ENCODE measurements at places on chromosomes 11 and 22.

- no peak for DNase-seq
These were observed 13.2 kb downstream of the PLXNB2 start for GRCh38 chr22:50294319-50294656.

GRCh38 chr22:36422287-36423014 is 34.7 kb upstream of the MYH9 start:
- DNase-seq = no peak

GRCh38 chr11:79417069-79417920 is 23.5 kb downstream of the TENM4 start:
- DNase-seq = no peak

DNA sequence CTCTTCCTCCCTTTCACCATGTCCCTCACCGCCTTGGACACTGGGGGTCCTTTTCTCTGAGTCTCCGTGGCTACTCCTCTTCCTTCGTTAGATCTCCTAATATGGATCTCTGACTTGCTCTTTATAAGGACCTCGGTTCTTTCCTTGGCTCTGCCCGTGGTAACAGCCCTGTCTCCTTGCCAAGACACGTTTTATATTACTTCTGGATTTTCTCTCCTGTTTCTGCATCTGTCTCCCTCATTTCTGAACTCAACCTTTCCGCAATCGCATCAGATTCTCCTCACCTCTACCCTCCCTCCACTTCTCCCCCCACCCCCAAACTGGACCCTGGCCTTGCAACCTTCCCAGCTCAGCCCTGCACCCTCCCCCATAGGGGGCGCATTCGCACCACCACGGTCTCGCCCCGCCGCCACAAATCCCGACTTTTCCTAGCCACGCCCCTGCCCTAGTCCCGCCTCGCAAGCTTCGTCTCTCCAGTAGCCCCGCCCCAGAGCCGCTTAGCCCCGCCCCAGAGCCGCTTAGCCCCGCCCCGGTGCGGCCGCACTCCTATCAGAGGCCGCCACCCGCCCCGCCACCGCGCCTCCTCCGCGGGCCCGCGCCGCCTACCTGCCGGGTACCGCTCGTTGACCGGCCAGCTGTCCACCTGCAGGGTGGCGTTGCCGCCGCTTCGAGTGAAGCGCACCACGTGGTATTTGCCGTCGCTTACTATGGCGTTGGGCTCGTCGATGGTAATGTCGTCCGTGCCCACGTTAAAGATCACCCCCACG is 39.0 kb downstream of the SLC22A12 start:
- DNase-seq = no peak

DNA sequence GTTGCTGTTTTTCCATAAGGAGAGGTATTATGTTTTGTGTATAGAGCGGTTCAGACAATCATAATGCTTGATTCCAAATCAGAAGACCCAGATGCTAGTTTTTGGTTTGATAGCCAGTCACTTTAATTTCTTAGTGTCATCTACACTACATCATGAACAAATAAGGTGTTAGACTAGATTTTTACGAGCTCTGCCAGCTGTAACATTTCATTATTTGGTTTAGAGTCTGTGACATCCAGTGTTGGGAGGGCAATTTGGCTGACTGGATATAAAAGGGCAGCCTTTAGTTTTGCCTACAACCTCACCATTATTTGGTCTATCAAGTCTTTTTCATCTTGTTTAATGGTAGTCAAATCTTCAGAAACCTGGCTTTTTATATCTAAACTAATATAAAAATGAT is 30.2 kb upstream of the FBXO3 start:
- no peak for DNase-seq

DNA sequence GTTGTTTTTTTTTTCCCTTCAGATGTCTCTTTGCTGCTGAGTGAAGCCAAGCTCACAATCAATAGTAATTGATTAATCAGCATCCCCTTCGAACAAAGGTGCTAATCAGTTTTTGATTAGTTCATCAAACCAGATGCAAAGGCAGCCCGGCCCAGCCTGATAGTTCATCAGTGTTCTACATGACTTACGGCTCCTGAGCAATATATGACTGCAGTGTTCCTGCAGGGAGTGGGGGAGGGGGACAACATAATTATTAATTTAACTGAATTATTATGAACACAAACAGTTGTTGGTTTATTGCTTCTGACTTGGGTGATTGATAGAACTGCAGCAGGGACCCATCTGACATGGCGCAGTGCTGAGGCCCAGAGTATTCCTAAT is 315.3 kb downstream of the CADM1 start:
- no peak for DNase-seq

- DNase-seq = no peak
These were observed 108.3 kb downstream of the ENTHD1 start for GRCh38 chr22:39785232-39785631.

- DNase-seq = no peak
These were observed 20.4 kb downstream of the B3GAT1 start for GRCh38 chr11:134391656-134392055.

GRCh38 chr11:44548032-44548695 is 17.3 kb upstream of the CD82 start:
- DNase-seq = no peak

DNA sequence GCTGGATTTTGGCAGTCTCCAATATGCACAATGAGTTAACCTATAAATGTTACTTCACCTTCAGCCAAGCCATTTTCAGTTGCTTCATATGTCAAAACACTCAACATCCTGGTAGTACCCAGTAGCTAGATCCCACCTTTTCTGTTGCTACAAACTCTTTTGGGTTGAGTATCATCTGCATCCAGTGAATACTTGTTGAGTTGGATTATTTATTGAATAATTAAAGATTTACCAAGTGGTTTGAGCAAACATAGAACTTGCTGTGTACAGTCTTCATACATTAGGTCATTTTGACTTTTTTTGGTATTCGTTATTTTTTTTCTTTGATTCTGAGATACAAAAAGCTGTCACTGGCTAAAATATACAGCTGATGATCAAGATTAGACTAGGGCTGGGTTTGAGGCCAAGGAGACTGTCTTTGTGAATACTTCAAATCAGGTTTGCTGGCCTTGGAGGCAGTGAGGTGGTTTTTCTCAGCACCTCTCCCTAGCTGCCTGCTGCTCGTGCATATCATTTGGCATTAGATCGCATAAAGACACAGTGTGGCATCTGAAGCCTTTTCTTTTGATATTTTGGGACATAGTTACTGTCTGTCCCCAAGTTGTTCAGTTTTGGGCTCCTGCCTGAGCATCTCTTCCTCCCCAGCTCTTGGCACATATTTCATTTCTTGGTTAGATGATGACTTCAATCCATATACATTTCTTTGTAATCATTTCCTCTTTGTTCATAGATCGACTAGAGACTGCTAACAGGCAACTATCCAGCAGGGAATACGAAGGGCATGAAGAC is 62.8 kb downstream of the AMOTL1 start:
- DNase-seq = no peak

GRCh38 chr11:13101644-13102512 is 92.8 kb downstream of the RASSF10 start:
- no peak for DNase-seq

- no peak for DNase-seq
These were observed 26.6 kb upstream of the LMO1 start for GRCh38 chr11:8290081-8290810.

- DNase-seq = no peak
These were observed 7.3 kb downstream of the CERK start for GRCh38 chr22:46730568-46731245.
